ENCODE measurements at places on chromosomes 2 and 18.

GRCh38 chr18:10557085-10557677, 31.4 kb downstream of the NAPG start:
- DNase-seq = no peak

- DNase-seq = no peak
Measured at GRCh38 chr2:38728694-38729093, 22.5 kb downstream of the SRSF7 start.

- DNase-seq = no peak
Measured at GRCh38 chr2:239144713-239144999, 256.2 kb downstream of the HDAC4 start.

- DNase-seq = no peak
Measured at GRCh38 chr2:134670955-134671354, 47.8 kb downstream of the TMEM163 start.

DNA sequence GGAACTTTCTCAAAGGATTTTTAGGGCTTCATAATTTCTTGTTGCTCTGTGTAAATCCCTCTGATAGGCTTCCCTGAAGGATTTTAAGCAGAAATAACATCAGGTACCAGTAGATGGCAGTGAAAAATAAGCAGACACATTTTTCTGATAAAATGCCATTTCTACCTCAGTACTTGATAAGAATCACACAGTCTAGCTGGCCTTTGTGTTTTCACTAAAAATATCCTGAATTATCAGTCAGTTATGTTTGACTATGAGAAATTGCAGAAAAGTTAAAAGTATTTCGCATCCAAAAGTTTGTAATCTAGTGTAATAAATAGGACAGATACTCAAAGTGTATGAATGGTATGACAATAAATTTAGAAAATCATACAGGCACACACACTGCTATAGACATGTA, 68.7 kb downstream of the DNAJC10 start:
- DNase-seq = no peak

GRCh38 chr2:240453461-240454105, 18.1 kb downstream of the GPC1 start:
- no peak for DNase-seq

DNA sequence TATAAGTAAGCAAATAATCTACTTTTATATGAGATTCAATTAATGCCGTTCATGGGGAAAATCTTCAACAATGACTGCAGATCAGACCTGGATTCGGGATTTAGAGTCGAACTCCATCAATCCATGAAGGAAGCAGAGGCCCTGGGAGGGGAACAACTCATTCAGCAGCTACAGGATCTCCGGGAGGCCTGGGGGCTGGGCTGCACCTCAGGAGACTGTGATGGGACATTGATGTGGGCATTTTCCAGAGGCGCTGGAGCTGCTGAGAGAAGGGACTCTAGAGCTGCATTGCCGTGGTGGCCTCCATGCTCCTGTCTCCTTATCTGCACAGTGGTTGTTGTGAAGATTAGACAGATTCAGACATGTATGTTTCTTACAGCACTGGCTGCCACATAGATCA, 76.9 kb downstream of the MYT1L start:
- no peak for DNase-seq

DNA sequence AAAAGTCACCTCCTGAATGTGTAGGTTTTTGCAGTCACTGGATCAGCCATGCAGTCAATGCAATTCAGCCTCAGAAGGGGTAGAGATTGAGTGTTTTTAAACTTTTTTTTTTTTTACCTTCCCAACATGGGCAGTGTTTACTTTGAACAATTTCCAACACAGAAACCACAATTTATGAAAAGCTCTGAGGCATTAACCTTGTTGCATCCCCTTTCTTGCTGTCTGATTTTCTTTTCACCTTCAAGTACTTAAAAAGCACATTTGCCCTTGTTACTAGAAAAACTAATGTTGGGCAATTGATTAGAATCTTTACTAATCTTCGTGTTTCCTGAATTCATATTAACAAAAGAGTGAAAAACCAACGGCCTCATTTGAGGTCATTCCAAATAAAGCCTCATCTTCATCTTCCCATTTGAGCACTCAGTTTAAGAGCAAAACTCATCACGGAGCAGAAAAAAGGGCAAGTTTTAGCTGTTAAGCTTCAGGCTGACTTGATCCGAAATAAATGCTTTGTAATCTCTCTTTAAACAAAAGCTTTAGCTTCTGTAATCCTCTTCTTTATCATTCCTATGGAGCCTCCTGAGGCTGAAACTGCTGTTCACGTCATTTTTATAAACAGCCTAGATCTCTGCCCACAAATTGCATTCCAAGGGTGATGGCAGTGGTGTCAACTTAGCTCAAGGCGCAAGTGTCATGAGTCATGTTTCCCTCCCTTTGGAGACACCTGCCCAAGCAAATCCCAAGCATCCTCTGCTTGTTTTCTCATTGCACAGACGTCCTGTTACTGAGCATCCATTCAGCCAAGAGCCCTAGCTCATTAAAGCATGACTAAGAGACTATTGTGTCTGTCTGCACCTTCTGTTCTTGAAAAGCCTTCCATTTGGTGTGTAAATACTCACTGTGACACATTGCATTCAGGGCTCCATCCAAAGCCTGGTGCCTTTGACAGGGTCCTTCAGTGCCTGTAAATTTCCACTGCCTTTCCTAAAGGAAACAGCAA, 107.7 kb downstream of the HNMT start:
- DNase-seq = no peak

DNA sequence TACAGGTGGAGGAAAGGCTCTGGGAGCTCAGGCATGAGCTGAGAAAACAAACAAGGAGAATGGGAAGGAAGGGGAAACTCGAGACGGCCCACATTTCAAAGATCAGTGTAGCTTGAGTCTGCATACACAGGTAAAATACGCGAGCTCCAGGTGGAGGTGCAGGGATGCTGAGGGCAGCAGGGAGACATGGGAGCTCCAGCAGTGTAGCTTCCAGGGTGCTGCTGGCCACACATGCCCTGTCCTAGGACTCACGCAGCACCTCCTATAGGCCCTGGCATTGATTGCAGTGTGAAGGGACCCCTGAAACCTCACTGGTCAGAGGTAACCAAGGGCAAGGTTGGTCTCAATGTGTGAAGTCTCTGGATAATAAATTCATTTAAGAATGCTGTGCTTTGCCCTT, 362.8 kb upstream of the HS6ST1 start:
- DNase-seq = no peak

GRCh38 chr18:6054256-6054842, 159.0 kb upstream of the TMEM200C start:
- DNase-seq = no peak

DNA sequence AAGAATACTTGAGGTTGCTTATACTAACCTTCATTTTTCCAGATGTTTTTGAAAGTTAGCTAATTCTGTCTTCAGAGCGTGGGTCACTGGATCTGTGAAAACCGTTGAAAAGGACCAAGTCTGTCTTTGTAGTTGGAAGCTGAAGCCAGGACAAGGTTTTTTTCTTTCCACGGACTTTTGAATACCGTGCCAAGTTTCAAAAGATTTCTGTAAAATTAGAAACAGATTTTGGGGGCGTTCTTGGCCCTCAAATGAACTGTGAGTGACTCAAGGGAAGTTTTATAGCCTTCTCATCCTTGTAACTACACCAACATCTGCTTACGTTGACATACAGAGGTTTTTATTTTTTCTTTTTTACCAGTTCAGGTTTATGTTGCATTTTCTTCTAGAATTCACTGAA, at the start of gene FAP:
FAP (minus strand) TSS at position 152 of the 400 bp plus-strand sequence; CDS start at position 34, 118 bp downstream.
- no peak for DNase-seq

DNA sequence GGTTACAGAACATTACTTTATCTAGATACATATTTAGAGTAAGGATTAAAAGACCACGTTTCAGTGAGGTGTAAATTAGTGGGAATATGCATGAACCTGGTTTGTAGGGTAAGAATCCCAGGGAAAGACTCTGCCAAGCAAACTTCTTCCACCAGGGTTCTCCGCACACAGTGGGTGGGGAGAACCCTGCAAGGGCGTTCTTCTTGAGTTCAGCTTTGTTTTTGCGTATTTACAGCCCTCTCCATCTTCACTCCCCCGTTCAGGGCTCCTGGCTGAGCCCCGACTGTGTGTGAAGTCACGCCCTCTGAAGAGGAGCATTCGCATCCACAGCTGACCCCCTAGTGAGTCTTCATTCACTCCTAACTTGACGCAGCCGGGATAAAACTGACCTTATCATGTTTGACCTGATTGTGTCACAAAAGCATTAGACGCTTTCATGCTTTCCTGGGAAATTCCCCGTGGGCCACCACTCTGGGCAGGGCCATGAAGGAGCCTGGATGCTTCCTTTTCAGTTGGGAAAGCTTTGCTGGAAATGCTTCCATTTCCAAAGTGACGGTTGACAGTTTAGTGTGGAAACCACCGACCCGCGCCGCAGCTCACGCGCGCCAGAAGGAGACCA, 1.0 kb downstream of the ALKAL2 start:
- no peak for DNase-seq

- no peak for DNase-seq
Measured at GRCh38 chr2:134216152-134216829, 37.6 kb upstream of the MGAT5 start.

DNA sequence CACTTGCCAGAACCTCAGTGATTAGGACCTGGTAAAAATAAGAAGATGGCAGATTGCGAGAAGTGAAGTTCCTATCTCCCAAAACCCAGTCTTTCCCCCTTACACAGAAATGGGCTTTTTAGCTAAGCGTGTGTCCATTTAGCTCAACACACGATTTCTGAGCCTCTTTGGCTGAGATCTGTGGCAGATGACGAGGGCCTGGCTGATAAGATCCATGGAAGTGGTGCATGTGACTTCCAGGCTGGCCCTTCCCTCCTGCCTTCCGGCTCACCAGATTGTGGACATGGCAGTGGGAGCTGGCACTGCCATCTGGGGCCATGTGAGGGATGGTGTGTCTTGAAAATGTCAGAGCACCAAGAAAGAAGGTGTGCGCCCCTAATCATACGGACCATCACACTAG, 41.0 kb upstream of the ZFP36L2 start:
- DNase-seq = no peak

DNA sequence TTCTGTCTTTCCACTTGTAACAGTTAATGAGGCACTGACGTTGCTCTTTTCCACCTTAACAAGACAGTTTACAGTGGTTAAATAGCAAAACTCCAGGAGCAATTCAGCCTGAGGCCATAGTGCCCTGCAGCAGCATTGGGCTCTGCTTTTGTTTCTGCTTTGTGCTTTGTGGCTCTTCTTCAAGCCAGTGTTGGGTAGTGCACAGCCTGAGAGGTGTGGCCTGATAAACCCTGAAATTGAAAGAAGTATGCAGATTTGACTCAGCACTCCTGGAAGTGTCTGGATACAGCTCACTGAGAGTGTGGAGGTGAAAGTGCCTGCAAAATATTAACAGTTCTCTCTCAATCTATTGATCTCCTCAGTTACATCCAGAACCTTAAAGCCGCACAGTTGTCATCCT, 63.0 kb downstream of the STK25 start:
- DNase-seq = no peak

- DNase-seq = peak; percentile 43
Measured at GRCh38 chr2:11692966-11693521, 23.0 kb upstream of the NTSR2 start.

GRCh38 chr2:8862230-8862629, 24.8 kb upstream of the KIDINS220 start:
- DNase-seq = no peak

- DNase-seq = no peak
Measured at GRCh38 chr2:229363185-229363814, 92.2 kb upstream of the PID1 start.

DNA sequence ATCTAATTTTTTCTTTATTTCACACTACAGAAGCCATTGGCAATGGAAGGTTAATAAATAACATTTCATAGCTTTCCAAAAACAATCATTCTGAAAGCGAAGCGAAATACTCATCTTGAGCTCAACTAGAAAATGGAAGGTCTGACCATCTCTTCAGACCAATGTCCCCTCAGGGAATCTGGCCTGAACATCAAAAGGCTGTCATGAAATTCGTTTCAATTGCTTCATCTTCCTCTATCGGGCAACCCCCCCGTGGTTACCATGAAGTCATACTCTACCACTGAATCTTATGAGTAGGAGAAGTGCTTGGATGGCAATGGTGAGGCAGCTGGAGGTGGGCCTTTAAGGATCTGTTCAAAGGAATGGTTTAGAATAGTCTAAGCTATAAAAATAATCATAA, 22.9 kb upstream of the CYTIP start:
- DNase-seq = no peak

GRCh38 chr18:58195278-58195765, 151.3 kb downstream of the NEDD4L start:
- DNase-seq = peak; percentile 11

DNA sequence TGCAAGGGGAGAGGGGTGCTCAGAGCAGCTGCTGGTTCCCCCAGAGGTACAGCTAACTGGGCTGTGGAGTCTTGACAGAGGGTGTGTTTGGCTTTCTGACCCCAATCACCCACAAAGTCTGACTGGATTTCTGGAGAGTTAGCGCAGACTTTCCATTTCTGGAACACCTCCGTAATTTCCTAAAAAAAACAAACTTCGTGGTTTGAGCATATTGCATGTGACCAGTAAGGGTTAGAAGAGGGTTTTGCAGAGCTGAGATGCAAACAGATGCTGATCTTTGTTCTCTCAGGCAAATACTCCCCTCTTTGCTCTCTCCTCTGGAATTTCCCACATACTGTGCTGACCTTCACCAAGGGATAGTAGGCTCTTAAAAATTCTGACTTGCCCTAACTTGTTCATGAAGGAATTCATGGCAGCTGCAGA, 44.5 kb upstream of the TMEM247 start:
- DNase-seq = no peak

- no peak for DNase-seq
Measured at GRCh38 chr18:51531501-51531900, 334.0 kb upstream of the MEX3C start.

DNA sequence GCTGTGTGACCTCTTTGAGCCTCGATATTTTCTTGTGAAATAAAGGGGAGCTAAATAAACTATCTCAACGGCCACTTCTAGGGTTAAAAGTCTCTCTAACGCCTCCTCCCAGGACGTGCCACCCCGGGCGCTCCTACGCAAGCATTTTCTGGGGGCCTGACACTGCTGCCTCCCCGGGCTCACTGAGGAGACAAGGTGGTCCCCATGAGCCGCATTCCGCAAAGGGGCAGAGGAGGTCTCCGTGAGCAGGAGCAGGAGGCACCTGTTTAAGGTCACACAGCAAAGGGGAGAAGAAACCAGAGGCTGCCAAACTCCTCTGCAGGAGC, 913 bp upstream of the WNT10A start:
- DNase-seq = no peak

- no peak for DNase-seq
Measured at GRCh38 chr2:217711188-217711587, 291.6 kb downstream of the TNS1 start.

DNA sequence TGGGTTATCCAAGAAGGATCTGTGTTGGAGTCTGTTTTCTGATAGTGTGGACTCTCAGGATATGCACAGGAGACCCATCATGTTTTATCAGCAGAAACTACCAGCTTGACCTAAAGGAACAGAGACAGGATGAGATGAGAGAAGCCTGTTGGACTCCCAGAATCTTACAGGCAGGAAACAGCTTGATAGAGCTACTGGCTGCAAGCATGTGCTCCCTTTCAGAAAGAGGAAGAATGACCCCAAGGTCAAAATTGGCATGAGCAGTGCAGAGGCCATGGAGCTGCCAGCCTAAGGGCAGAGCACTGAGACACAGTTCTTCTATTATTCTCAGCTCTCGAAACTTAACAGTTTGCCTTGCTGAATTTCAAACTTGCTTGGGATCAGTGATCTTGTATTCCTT, 135.2 kb upstream of the NFATC1 start:
- no peak for DNase-seq

GRCh38 chr2:71385012-71385411, 53.4 kb downstream of the ZNF638 start:
- DNase-seq = no peak

GRCh38 chr2:42808301-42808700, 15.9 kb upstream of the HAAO start:
- no peak for DNase-seq

- no peak for DNase-seq
Measured at GRCh38 chr18:24095976-24096375, 42.9 kb upstream of the CABYR start.

- DNase-seq = no peak
Measured at GRCh38 chr2:67684991-67685390, 287.9 kb downstream of the ETAA1 start.
